Left lung (tissue), 14 donors: ENCODE measurements at places on chromosomes 13 and 19. TPM values are rescaled to one million over a fixed set of nuclear protein-coding genes. Genes with fewer than 3 reads are reported as not detected.
A peak's percentile ranks its signal among the peaks of the same experiment; 100 is the strongest.

DNA sequence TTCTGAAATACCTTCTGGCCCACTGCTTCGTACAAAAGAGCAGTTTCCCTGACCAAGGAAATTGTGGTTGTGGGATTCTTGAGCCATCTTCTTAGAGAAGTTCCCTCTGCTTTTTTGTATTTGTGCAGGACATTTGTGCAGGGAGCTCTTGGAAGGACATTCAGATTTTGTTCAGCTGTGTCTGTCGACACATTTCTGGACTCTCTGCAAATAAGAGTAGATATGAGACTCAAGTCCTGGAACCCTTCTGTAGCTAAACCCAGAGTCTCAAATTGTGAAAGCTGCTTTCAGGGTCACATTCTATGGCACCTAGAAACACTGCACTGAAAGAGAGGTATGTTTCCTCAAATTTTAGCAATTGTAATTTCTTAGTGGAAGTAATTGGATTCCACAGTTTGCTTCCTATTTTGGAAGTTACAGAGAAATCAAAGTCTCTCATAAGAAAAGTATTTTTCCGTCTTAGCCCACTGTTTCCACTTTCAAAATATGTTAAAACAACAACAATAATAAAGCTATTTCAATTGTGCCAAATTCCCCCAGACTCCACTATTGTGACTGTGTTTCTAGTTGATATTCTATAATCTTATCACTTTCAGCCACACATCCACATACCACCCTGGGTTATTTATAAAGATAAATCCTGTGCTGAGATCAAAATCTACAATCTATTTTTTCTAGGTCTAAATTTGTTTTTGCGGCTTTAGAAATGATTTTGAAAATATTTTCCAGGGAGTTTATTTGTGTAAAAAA lies 224.0 kb downstream of the COG6 start:
- H3K36me3 ChIP-seq: no peaks in the 10 kb centered on the region
- no peaks in the 10 kb centered on the region for H3K4me1 ChIP-seq
- no peak for DNase-seq
- no peak overlapping the region for H3K27ac ChIP-seq
- no peak overlapping the region for H3K4me3 ChIP-seq

FFAR3 gene
- total RNA-seq: not detected

ZSWIM9 gene
- 6.6 TPM for total RNA-seq

GRCh38 chr13:97423300-97424045 lies 10.5 kb upstream of the RAP2A start:
- H3K27ac ChIP-seq: no peak overlapping the region
- no peak for DNase-seq
- H3K27me3 ChIP-seq: no peaks in the 10 kb centered on the region
- H3K4me3 ChIP-seq: no peak overlapping the region
- H3K4me1 ChIP-seq: no peaks in the 10 kb centered on the region

- H3K27ac ChIP-seq: no peak overlapping the region
- no peak for DNase-seq
- H3K4me3 ChIP-seq: no peak overlapping the region
These were observed 177.5 kb downstream of the ABCC4 start for GRCh38 chr13:95123726-95124125.

EXOC3L2 gene
- 3.2 TPM for total RNA-seq

- no peaks in the 10 kb centered on the region for H3K27me3 ChIP-seq
- H3K4me1 ChIP-seq: no peaks in the 10 kb centered on the region
- H3K36me3 ChIP-seq: no peaks in the 10 kb centered on the region
- H3K27ac ChIP-seq: no peak overlapping the region
These were observed 30.2 kb downstream of the TMTC4 start for GRCh38 chr13:100644371-100644770.

ACP5 gene
- 242 TPM for total RNA-seq

POU2F2 gene
- total RNA-seq: 2.0 TPM

GRCh38 chr13:24687611-24688010 lies 7.4 kb downstream of the ATP12A start:
- no peak overlapping the region for H3K4me3 ChIP-seq
- H3K36me3 ChIP-seq: no peaks in the 10 kb centered on the region
- H3K4me1 ChIP-seq: peaks cover 4% of the 10 kb centered on the region
- H3K27ac ChIP-seq: no peak overlapping the region

DNA sequence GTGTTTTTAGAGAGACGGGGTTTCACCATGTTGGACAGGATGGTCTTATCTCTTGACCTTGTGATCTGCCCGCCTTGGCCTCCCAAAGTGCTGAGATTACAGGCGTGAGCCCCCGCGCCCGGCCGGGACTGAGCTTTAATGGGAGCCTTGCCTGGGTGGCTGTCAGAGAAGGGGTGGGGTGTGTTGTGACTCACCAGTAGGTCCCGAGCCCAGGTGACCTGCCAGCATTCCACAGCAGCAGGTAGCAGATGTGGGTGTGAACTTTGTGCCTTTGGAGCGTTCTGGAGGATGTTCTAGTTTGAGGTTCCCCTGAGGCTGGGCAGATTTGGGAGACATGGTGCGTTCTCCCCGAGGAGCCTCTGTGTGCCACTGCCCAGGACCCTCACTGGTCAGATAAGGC lies 7.1 kb upstream of the EPN1 start:
- no peak for DNase-seq
- H3K36me3 ChIP-seq: peaks cover 4% of the 10 kb centered on the region
- no peak overlapping the region for H3K4me3 ChIP-seq
- H3K4me1 ChIP-seq: peaks cover 4% of the 10 kb centered on the region

ZNF574 gene
- 11.2 TPM for total RNA-seq

DNA sequence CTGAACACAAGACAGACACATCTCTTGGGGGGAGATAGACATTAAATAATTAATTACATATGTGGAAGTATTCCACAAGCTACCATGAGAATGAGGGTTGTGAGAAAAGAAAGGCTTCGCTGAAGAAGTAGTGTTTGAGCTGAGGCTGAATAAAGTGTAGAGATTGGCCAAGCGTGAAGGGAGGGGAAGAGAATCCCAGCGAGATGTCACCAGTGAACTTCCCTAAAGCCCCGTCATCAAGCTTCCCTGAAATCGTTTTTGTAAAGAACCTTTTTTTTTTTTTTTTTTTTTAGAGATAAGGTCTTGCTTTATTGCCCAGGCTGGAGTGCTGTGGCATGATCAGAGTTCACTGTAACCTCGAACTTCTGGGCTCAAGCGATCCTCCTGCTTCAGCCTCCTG lies 235.2 kb downstream of the KCNRG start:
- H3K27ac ChIP-seq: no peak overlapping the region
- peaks cover 15% of the 10 kb centered on the region for H3K4me1 ChIP-seq
- DNase-seq: no peak
- no peaks in the 10 kb centered on the region for H3K36me3 ChIP-seq
- no peak overlapping the region for H3K4me3 ChIP-seq
- H3K27me3 ChIP-seq: no peaks in the 10 kb centered on the region

GRCh38 chr19:15249972-15250639 lies 17.9 kb upstream of the EPHX3 start:
- H3K27ac ChIP-seq: peak overlapping the region; percentile 72
- H3K4me1 ChIP-seq: peaks cover 45% of the 10 kb centered on the region
- H3K27me3 ChIP-seq: no peaks in the 10 kb centered on the region
- H3K4me3 ChIP-seq: no peak overlapping the region

- no peak overlapping the region for H3K27ac ChIP-seq
- DNase-seq: no peak
- H3K27me3 ChIP-seq: peaks cover 45% of the 10 kb centered on the region
- no peaks in the 10 kb centered on the region for H3K36me3 ChIP-seq
These were observed 2.2 kb downstream of the NDFIP2 start for GRCh38 chr13:79483086-79483706.

GRCh38 chr13:110195547-110196485 lies 111.1 kb downstream of the COL4A1 start:
- peaks cover 75% of the 10 kb centered on the region for H3K36me3 ChIP-seq
- DNase-seq: no peak
- H3K27ac ChIP-seq: no peak overlapping the region
- no peaks in the 10 kb centered on the region for H3K4me1 ChIP-seq
- no peak overlapping the region for H3K4me3 ChIP-seq

- no peak overlapping the region for H3K27ac ChIP-seq
- H3K36me3 ChIP-seq: peaks cover 16% of the 10 kb centered on the region
- no peak overlapping the region for H3K4me3 ChIP-seq
- peaks cover 29% of the 10 kb centered on the region for H3K4me1 ChIP-seq
These were observed 2.6 kb downstream of the HMG20B start for GRCh38 chr19:3575260-3575741.

U2AF1L4 gene
- 16.6 TPM for total RNA-seq

CBLC gene
- 5.2 TPM for total RNA-seq

DNA sequence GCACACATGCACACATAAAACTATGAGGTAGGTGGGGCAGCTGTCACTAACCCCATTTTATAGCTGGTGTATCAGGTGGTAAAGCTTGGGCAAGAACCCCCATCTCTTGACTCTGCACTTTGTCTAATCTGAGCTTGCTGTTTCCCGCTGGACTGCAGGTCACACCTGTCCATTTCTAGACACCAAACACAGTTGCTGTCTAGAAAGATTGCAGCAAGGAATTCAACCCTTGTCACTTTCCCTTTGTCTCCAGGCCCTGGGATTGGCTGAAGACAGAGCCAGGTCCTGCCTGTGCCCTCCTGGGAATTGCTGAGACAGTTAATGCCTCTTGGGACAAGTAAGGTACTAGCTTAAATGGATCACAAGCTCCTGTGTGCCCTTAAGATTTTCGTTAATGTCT lies 83.8 kb downstream of the RNASEH2B start:
- H3K4me3 ChIP-seq: no peak overlapping the region
- H3K4me1 ChIP-seq: no peaks in the 10 kb centered on the region
- no peak overlapping the region for H3K27ac ChIP-seq
- no peaks in the 10 kb centered on the region for H3K36me3 ChIP-seq
- no peak for DNase-seq

DNA sequence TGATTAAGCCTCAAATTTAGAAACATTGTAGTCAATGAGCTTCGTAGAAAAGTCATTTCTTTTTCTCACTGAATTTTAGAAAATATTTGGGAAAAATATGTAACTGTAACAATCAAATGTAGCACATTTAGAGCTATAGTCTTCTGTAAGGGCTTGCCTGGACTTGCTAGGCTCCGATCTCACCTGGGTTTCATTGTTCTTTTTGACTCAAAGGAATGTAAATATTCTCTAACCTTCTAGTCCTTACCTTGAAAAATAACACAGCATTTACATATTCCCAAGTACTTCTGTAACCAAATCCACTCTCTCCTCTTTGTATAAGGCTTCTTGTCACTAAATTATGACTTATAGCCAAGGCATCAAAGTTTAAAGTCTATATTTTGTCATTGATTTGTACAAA lies 2.9 kb upstream of the UFM1 start:
- no peak for DNase-seq
- H3K27me3 ChIP-seq: no peaks in the 10 kb centered on the region
- no peak overlapping the region for H3K4me3 ChIP-seq
- H3K36me3 ChIP-seq: no peaks in the 10 kb centered on the region
- H3K4me1 ChIP-seq: peaks cover 18% of the 10 kb centered on the region
- no peak overlapping the region for H3K27ac ChIP-seq

ADGRE1 gene
- 15.2 TPM for total RNA-seq

- no peaks in the 10 kb centered on the region for H3K27me3 ChIP-seq
- H3K4me1 ChIP-seq: peaks cover 33% of the 10 kb centered on the region
- H3K36me3 ChIP-seq: peaks cover 9% of the 10 kb centered on the region
- no peak for DNase-seq
These were observed 529 bp downstream of the LONP1 start for GRCh38 chr19:5719274-5719960.

C19orf12 gene
- total RNA-seq: 22.7 TPM

- H3K27ac ChIP-seq: no peak overlapping the region
- no peaks in the 10 kb centered on the region for H3K4me1 ChIP-seq
- H3K4me3 ChIP-seq: no peak overlapping the region
- DNase-seq: no peak
- H3K27me3 ChIP-seq: no peaks in the 10 kb centered on the region
These were observed 678.5 kb upstream of the PCDH20 start for GRCh38 chr13:62093984-62094780.

MCEMP1 gene
- total RNA-seq: 26.4 TPM

GRCh38 chr19:15213715-15214381 lies 13.1 kb upstream of the NOTCH3 start:
- H3K4me1 ChIP-seq: no peaks in the 10 kb centered on the region
- DNase-seq: no peak
- no peak overlapping the region for H3K27ac ChIP-seq
- no peaks in the 10 kb centered on the region for H3K27me3 ChIP-seq

LILRA1 gene
- 13.5 TPM for total RNA-seq

DNA sequence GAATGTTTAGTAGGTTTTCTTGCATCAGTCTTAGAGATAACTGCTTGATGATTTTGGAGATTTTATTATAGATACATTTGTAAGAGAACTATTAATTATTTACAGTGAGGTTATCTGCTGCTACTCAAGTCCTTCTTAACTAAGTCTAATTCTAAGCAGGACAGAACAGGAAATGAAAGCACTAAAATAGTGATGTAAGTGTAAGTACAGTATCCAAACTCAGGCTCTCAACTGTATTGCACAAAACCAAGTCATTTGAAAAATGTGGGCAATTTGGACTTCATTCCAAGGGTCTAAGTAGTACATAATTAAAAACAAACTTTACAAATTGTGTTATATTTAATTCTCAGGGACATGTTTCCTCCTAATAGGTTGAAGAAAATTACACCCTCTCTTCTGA lies 417.1 kb downstream of the ITGBL1 start:
- no peak overlapping the region for H3K4me3 ChIP-seq
- DNase-seq: no peak
- H3K36me3 ChIP-seq: no peaks in the 10 kb centered on the region

ZNF225 gene
- 4.5 TPM for total RNA-seq

DNA sequence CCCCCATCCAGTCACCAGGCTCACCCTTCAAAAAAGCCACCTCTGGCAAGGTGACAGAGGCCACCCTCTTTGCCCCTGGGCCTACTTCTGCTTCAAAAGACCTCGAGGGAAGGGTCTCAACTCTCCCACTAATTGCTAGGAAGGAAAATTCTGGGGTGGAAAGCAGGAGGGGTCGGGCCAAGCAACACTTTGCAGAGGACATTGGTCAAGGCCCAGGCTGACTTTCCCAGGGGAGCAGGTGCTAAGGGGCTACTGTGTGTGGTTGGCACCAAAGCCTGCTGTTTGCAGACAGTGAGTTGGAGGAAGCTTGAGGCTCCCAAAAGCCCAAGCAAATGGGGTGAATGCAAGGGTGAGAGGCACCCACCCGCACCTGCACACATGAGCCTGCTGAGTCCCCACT lies 28.6 kb upstream of the VSTM2B start:
- DNase-seq: no peak
- no peak overlapping the region for H3K27ac ChIP-seq
- H3K27me3 ChIP-seq: peaks cover 17% of the 10 kb centered on the region
- H3K4me1 ChIP-seq: no peaks in the 10 kb centered on the region
- H3K36me3 ChIP-seq: no peaks in the 10 kb centered on the region

- no peaks in the 10 kb centered on the region for H3K27me3 ChIP-seq
- H3K4me1 ChIP-seq: peaks cover 78% of the 10 kb centered on the region
- H3K36me3 ChIP-seq: no peaks in the 10 kb centered on the region
These were observed 20.1 kb upstream of the MYADM start for GRCh38 chr19:53847555-53847954.
